Activated CD8-positive, alpha-beta memory T cell treated with anti-CD3 and anti-CD28 coated beads for 24 hours (primary cell): ENCODE measurements at places on chromosomes 2 and 18.

DNA sequence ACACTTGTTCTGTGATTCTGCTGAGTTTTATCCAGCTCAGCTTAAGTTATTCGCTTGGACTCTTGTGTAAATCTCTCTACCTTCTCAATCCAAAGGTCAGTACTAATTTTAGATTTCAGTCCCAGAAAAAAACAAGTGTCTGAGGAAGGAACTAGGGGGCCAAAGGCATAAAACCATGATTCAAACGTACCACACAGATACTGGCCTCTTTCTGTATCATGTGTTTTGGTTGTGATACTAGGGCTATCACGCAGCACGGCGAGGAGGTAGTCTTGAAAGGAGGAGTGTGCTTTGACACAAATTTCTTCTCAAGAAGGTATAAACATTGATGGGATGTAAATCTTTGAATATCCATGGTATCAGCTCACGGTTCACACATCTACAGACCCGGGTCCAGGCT is 8.3 kb downstream of the SERPINE2 start:
- no peak for DNase-seq

DNA sequence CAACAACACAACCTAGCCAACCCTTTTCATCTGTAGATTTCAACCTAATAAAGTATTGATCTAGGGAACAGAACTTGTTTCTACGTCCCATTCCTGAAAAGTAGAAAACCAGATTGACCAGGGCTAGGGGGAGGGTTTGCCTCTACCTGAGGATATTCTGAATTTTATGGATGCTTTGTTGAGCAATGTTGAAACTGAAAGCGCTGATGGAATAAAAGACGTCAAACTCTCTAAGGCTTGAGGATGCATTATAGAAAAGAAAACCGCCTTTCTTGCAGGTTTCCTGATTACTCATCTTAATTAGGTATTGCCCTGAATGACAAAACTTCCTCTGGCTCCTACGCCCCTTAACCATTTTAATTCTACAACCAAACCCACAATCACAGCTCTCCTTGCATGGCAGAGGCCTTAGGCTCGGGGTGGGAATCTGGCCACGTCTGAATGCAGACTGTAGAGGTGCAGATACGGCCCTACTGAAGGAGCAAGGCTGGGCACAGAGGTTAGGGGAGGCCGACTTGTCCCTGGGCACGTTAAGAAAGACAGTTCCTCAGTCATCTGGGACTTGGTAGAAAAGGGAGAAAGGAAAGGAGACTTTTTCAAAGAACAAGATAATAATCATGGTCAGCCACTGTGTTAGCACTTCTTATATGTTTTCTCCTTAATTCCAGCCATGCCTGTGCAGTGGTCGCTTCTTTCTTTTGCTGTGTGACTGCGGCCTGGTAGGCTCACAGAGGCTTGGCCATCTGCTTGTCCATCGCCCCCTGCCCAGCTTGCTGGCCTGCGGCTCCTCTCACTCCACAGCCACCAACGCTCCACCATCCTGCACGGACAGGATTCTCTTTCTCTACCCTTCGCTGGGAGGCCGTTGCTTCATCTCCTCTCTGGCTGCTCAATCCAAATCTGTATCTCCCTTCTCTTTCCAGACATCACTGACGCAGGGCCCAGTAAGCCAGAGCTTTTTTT is 209.5 kb downstream of the VAPA start:
- DNase-seq = no peak

DNA sequence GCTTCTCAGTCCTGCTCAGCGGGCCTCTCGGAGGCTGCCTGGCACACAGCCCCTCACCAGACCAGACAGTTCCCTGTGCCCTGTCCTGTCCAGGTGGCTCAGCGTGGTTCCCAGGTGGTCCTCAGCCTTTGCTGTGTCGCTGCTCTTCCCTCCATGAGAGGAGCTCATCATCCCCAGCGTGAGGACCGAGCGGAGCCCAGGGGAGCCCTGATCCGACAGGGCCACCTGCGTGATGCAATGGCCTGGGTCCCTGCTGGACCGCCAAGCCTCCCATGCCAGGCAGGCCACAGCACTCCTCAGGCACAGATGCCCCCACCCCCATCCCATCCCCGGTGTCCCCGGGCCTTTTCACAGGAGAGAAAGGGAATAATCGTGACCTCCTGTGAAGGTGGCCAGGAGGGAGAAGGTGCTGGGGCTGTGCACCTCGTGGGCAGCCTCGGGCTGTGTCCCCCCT is 4.3 kb downstream of the GPC1 start:
- DNase-seq = no peak

DNA sequence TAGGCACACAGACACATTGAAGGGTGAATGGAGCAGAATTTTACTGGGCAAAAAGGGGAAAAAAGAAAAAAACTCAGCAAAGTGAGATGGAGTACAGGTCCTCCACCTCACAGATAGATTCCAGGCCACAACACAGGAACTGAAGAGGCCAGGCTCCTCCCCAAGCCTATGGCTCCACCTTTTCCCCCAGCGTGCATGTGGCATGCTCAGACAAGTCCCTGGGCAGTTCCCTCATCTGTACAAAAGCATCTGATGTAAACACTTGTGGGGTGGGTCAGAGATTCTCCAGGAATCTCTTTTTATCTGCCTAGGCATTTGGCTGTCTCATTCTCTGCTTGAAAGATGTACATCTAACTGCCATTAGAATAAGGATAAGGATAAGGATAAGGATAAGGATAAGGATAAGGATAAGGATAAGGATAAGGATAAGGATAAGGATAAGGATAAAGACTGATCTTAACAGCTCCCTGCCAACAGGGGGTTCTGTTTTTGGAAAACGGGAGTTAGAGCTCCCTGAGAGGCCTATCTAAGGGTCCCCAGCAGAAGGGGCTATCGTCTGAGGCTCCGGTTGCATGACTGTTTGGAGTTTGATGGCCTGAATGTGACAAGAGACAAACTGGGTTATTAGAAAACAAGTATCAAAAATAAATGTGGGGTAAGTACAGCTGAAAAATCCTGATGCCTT is 17.2 kb upstream of the ASXL3 start:
- no peak for DNase-seq

DNA sequence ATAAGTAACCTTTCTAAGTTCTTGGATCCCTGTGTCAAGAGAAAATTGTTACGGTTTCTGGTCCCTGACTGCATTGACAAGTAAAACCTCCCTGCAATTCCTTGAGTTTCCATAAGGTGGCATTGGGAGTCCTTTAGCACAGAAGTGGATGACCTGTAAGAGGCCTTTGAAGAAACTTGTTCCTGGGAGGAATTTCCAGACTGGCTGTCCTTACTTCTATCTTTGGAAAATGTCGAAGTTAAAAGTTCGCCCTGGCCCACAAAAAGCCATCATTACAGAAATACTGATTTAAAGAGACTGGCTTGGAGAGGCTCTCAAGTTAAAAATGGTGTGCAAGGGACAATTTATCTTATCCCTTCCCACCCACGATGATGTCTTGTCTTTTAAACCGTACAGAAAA is 218.4 kb downstream of the CDH20 start:
- no peak for DNase-seq

- DNase-seq = peak; percentile 64
Measured at GRCh38 chr2:131035112-131035825, 58.0 kb downstream of the FAM168B start.

GRCh38 chr2:201852462-201852861 is 46.1 kb downstream of the CDK15 start:
- DNase-seq = no peak

DNA sequence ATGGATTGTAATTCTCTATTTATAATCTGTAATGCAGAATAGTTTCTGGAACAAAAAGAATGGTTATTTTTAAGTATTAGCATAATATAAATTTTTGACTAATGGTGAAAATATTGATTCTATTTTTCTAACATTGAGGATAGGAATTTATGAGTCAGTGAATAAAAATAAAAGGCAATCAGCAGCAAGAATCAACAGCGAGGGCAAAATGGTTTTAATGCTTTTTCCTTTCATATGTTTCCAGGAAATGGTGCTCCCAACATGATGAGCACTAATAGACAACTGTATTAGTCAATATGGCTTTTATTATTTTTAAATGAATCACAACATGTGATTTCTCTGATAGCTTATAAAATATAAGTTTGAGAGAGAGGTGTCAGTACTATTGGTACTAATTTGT is 90.7 kb upstream of the TFPI start:
- no peak for DNase-seq

- no peak for DNase-seq
Measured at GRCh38 chr2:9030841-9031240, 27.4 kb upstream of the MBOAT2 start.
